Ovary (tissue), 10 donors: ENCODE measurements at places on chromosomes 5 and 9. TPM values are rescaled to one million over a fixed set of nuclear protein-coding genes. Genes with fewer than 3 reads are reported as not detected.

SIMC1 gene
- 76.3 TPM for total RNA-seq

DNA sequence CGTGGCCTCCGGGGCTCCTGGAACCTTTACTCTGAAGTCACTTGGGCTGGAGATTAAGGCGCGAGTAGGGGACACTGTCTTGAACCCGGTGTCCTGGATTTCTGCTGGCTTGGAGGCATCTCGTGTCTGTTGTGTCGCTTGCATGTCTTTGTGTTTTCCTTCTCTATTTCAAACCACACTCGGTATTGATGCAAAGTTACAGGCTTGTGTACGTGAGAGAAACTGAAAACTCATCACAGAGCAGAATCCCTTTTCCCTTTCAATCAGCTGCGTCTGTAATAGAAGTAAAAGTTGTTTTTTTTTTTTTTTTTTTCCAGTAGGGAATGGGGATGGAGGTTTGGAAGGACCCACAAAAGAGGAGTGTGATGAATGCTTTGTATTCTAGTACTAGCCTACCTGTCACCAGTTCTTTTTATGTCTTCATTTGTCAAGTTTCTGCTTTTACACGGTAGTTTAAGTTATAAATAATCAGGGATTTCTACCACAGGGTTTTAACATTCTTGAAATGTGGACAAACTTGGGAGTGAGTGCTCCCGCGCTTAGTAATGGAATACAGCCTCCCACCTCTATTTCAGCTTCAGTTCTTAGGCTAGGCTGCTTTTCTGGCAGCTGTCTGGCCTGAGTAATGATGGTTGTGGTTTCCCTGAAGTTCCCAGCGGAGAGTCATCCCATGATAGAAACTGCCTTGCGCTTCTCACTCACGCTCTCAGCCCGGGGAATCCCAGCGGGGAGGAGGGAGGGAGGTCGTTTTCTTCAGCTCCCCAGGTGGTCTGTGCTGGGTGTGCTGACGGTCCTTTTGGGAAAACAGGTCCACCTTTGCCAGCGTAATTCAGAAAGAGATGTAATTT is 763 bp downstream of the TJP2 start:
- DNase-seq: peak; percentile 52

UBE2B gene
- total RNA-seq: 68.1 TPM

ST6GALNAC6 gene
- total RNA-seq: 111 TPM

GRCh38 chr5:179313849-179314521 is 31.3 kb downstream of the ADAMTS2 start:
- peak; percentile 92 for DNase-seq

- no peak for DNase-seq
These were observed 10.3 kb downstream of the IDNK start for GRCh38 chr9:83633255-83633654.

- DNase-seq: no peak
These were observed 34.3 kb downstream of the FAT2 start for GRCh38 chr5:151556806-151557205.

ACOT12 gene
- total RNA-seq: not detected

DNA sequence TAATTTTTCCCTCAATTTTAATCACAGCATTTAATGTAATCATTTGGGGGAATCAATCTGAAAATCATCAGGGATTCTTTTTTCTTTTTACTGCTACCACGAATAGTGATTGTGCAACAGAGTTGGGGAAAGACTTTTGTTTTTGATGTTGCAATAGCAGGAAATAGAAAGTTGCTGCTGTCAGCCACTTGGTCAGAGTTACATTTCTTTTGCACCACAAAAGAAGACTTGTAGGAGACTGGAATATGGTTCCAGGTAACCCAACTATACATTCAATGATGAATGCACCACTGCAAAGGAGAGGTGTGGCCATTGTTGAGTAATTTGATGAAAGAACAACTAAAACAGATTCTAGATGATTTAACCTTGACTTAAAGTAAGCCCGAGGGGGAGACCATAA is 46.3 kb upstream of the PALM2AKAP2 start:
- DNase-seq: no peak

MYOT gene
- total RNA-seq: 0.83 TPM

DNA sequence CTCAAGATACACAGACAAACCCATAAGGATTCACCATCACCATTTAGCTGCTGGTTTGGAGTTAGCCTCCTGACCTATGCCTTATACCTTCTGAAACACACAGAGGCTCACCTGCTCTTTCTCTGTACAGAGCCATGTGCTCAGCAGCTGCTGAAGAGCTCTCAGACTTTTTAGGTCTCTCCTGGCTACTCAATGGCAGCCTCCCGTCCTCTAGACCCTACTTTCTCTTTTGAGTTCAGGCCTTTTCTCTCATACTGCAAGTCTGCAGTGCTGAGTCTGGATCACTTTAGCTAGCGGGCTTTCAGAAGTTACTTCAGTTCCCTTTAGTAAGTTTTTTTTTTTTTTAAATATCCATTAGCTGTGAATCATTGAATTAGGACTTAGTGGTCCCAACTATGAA is 25.7 kb downstream of the LVRN start:
- no peak for DNase-seq

GRCh38 chr5:154757814-154758406 is 2.7 kb downstream of the LARP1 start:
- no peak for DNase-seq

- DNase-seq: no peak
These were observed 169.2 kb downstream of the AOPEP start for GRCh38 chr9:94895668-94896067.

GRCh38 chr9:133998915-133999595 is 6.9 kb upstream of the VAV2 start:
- DNase-seq: no peak

DNA sequence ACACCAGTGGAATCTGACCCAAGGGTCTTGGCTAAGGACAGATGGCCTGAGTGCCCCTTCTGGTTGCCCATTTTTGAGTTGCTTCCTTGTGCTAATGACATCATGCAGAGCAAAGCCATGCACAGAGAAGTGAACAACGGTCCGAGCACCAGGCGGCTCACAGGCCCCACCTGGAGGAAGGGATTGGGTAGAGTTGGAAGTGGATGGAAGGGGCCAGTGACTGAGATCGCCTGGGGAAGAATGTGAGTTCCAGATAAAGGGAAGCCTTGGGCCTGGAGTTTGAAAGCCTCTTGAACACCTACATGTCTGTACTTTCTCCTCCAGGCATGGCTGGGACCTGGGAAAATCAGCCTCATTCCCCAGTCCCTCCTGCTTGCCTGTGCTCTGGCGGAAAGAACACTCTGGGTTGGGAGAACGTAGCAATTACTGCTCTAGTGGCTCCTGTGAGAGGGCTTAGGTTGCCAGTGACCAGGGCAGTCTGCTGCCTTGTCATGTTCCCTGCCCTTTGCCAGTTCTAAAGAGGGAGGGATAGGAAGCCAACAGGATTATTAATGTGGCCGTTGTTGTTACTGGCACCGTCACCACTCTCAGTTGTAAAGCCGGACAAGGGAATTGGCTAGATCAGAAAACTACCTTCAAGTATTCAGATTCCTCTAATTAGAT is 62.5 kb upstream of the PTPN3 start:
- DNase-seq: no peak

- DNase-seq: no peak
These were observed 15.7 kb downstream of the SPATA9 start for GRCh38 chr5:95667061-95667618.

GRCh38 chr9:31573561-31573960 is 810.9 kb upstream of the ACO1 start:
- DNase-seq: no peak
